BJ (cell line): ENCODE measurements at places on chromosomes 3 and 15. TPM values are rescaled to one million over a fixed set of nuclear protein-coding genes. Genes with fewer than 3 reads are reported as not detected.

DNA sequence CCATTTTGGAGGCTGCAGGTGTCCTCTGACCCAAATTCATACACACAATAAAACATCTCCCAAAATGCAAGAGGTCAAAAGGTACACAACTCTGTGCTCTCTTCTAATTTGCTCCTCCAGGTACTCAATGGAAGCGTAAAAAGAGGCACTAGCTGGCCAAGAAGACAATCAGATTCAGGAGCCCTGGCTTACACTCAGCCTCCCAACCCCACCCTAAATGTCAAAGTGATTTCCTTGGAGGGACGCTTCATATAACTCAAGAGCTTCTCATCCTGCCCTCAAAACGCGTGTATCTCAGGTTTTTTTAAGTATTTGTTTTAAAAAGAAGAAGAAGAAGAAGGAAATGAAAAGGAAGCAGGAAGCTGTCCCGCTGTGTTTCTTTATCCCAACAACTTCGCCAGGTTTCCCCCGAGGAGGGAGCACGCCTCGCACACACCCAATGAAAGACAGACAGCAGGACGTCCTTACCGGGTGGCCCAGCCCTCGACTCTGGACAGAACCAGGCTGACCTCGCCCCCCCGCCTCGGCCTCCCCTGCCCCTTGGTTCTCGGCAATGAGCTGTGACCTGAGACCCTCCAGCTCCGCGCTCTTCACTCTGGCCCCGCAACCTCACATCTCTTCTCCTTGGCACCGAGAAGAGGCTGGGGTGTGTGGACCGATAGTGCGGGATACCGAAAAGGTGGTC, 620.7 kb upstream of the ZNF385D start:
- no peak for DNase-seq

GRCh38 chr15:45333550-45333949, 44.8 kb downstream of the GATM start:
- DNase-seq = no peak

DNA sequence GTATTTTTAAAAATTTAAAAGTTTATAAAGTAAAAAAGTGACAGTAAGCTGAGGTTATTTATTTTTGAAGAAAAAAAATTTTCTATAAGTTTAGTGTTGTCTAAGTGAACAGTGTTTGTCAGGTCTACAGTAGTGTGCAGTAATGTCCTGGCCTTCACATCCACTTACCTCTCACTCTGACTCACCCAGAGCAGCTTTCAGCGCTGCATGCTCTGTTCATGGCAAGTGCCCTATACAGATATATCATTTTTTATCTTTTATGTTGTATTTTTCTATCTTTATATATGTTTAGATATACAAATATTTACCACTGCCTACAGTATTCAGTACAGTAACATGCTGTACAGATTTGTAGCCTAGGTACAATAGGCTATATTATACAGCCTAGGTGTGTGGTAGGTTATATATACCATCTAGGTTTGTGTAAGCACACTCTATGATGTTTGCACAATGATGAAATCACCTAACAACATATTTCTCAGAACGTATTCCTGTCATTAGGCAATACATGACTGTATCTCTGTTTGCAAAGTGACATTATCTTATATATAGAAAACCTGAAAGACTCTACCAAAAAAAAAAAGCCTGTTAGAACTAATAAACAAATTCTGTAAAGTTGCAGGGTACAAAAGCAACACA, 75.9 kb upstream of the TMC3 start:
- no peak for DNase-seq

DNA sequence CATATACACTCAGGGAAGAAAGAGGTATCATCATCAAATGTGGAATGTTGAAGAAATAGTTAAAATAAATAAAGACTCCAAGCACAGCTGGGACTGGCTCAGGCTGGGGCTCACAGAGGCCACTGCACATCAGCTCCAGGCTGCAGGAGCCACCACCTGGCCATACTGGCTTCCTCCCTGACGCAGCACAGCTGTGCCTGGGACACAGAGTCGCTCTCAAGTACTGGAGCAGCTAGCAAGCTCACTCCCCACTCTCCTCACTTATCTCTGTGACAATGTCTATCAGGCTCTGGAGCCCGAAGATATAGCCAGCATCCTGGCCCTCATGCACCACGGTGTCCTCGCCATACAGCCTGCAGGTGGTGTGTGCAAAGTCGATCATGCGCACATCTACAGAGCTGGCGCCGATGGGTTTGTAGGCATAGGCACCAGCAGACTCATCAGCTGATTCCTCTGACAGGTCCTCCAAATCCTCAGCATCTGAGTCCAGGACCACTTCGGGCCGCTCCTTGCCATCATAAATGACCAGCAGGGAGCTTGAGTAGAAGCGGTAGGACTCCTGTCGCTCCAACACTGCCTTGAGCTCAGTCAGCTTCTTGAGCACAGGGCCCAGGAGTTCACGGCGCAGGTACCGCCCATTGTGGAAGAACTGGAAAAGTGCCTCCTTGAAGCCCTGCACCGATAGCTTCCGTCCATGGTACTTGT, 2.5 kb upstream of the NCKIPSD start:
- DNase-seq = no peak

The GPR156 gene
- polyA plus RNA-seq = 0.28 and 0.44 TPM in 2 replicates
